ENCODE measurements at places on chromosomes 6 and 20.

- no peak for DNase-seq
Observed at GRCh38 chr6:24257282-24257681, 100.6 kb downstream of the DCDC2 start.

GRCh38 chr6:24451581-24452388 is 37.6 kb downstream of the GPLD1 start:
- no peak for DNase-seq

DNA sequence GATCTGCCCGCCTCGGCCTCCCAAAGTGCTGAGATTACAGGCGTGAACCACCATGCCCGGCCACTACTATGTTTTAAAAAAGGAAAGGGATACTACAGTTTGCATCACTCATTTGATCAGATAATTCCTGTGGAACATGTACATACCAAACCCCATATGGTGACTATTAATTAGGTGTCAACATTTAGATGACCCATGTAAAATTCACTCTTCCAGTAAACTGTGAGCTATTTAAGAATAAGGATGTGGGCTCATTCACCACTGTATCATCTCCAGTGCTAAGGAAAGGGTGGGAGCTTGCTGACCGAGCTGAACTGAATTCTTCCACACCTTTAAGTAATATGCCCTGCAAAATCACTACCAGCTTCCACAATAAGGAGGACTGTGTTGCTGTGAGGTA is 127.5 kb downstream of the BTBD9 start:
- no peak for DNase-seq

DNA sequence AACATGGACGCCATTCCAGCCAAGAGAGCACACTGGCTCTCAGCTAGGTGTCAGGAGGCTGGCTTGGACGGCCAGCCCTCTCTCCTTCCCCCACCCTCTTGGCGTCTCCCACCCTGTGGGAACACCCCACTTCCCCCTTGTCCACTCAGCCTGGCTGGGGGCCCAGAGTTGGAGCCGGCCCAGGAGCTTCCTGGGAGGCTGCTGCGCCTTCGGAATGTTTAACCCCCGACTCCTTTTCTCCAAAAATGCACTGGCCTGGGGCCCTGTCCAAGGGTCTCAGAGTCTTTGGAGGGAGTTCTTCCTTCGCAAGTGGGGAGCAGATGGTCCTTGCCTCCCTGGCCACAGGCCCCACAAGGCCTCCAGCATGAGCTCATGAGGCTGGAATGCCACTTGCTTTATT is 4.1 kb downstream of the ADAM33 start:
- no peak for DNase-seq

DNA sequence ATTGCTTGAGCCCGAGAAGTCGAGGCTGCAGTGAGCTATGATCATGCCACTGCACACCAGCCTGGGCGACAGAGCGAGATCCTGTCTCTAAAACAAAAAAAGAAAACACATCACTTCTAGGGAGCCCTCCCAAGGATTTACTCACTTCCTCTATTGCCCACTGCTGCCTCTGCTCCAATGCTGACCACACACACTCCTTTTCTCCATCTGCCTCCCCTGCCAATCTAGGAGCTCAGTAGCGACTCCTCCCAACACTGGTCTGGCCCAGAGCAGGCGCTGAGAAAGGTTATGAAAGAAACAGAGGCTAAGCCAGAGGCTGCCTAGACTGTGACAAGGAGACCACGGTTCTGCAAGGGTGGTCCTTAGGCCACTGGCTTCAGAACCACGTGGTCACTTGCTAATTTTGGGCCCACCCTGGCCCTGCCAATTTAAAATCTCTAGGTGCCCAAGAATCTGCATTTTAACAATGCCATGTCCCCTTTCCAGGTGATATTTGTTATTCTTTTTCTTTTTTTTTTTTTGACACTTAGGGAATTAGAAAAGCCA is 1.3 kb upstream of the E2F1 start:
- no peak for DNase-seq

GRCh38 chr6:13392462-13392861 is 64.1 kb upstream of the TBC1D7 start:
- no peak for DNase-seq

DNA sequence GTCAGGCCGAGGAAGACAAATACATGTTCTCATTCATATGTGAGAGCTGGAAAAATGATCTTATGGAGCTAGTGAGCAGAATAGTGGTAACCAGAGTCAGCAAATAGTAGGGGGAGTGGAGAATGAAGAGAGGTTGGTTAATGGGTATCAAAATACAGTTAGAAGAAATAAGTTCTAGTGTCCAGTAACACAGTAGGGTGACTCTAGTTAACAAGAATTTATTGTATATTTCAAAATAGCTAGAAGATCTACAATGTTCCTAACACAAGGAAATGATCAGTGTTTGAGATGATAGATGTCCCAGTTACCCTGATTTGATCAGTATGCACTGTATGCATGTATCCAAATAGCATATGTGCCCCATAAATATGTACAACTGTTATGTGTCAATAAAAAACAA is 128.4 kb downstream of the BCKDHB start:
- no peak for DNase-seq

- DNase-seq, result no peak
Observed at GRCh38 chr6:90442366-90442765, 144.5 kb downstream of the MAP3K7 start.

- no peak for DNase-seq
Observed at GRCh38 chr20:62252342-62252966, 14.1 kb downstream of the OSBPL2 start.
